ENCODE measurements at places on chromosomes 5 and 9.

DNA sequence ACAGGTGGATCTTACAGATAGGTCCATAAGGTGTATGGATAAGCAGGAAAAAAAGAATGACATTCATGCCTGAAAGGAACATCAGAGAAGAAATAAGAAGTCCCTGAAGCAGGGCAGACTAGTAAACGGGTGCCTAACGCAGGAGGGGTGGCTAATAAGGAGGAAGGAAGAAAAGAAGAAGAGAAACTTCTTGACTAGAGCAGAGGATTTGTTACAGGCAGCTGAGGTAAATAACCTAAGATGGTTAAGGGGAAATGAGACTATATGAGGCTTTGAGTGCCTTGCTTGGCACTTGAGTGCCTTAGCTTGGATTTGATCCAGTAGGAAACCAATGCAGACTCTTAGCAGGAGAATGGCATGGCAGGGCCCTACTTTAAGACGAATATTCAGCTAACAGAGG, 313.5 kb upstream of the PDE4D start:
- DNase-seq: no peak

GRCh38 chr9:4555236-4555635, 65.0 kb downstream of the SLC1A1 start:
- no peak for DNase-seq

GRCh38 chr5:150411245-150411979, 1.3 kb downstream of the CD74 start:
- DNase-seq: peak; percentile 29

DNA sequence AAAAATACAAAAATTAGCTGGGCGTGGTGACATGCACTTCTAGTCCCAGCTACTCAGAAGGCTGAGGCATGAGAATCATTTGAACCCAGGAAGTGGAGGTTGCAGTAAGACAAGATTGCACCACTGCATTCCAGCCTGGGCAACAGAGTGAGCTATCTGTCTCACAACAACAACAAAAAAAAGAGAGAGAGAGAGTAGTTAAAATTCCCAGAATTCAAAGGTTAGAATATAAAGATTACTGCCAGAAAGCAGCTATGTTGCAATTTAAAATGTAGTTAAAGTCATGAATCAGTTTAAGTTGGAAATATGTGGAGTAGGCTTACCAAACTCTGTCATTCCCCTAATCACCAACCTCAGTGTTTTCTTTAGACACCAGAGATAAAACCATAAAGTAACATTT, 58.7 kb upstream of the SUSD1 start:
- DNase-seq: no peak

DNA sequence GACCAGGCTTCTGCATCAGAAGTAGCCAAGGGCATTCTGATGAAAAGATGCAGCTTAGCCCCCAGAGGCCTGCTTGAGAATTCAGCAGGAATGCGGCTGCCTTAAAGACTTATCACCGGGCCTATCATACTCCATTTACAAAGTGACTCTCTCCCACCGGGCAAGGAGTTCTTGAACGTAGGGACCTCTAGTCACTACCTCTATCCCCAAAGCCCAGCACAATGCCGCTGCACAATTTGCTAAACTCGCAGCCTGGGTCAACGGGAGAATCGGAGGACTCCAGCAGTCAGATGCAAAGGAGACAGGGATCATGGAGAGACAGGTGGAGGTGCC, 661 bp downstream of the PDCL start:
- DNase-seq: no peak

- DNase-seq: no peak
These were observed 7.0 kb downstream of the NOTCH1 start for GRCh38 chr9:136538599-136539426.

DNA sequence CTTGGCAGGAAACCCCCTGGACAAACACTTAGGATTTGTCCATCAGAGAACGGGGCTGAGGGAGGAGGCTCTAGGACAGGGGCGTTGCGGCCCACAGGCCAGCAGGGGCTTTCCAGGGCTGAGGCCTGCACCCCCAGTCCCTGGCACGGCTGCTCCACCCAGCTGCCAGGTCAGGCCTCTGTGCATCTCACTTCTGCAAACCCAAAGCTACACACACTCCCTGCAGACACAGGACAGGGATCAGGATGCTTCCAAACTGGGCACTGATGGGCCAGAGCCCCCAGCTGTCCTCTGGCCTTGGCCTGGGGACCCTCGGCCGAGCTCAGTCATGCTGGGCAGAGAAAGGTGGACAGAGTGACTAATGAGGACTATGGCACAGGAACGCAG, 106.2 kb upstream of the SARDH start:
- DNase-seq: no peak

GRCh38 chr9:101028346-101029314, at the start of gene PLPPR1:
PLPPR1 (plus strand) TSS chr9:101028727.
- no peak for DNase-seq

- DNase-seq: no peak
These were observed 106.8 kb downstream of the DMRT2 start for GRCh38 chr9:1156794-1157550.

DNA sequence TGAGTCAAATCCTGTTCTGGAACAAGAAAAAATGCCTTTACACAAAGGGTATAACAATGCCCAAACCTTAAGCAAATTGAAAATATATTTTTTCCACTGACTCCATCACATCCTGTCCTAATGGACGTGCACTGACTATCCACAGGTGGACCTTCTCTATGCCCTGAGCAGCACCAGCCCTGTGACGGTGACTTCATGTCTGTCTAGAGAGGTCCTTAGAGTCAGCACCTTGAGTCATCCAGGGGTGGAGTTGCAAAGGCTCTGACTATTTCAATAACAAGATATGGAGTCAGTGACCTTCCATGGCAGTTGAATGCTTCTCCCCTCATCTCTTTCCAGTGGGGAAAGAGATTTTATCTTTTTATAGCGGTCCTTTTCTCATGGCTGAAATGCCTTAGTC, 78.0 kb downstream of the YIPF5 start:
- no peak for DNase-seq

DNA sequence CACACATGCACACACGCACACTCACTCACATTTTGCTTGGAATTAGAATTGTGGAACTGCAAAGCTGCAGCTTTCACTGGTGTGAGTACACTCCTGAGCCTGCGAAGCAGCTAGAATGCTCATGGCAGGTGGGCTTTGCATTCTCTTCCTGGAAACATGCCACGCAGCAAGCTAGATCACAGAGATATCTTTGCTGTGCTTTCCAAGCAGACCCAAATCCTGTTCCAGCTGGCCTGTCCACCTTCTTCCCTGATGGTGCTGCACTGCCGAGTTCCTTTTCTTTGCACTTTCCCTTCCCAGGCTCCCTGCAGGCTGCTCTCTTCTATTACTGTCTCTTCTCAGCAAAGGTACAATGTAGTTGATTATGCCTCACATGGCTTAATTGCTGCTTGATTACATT, 92.7 kb upstream of the CKMT2 start:
- DNase-seq: no peak

- DNase-seq: no peak
These were observed 213.9 kb upstream of the TBCA start for GRCh38 chr5:77990020-77990419.

DNA sequence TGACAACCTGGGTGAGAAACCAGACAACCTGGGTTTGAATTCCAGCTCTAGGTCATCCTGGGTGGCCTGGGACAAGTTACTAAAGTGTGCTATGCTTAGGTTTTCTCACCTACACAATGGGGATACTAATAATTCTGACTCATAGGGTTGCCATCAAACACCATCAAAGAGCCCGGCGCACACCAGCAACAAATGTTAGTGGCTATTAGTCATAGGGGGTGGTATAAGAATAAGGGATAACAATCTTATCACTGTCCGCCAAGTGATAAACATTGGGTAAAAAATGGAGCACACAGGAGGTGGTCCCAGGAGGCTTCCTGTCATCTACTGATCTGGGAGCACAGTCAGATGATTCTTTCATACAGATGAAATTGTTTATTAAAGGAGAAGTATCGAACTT, 61.4 kb upstream of the AFAP1L1 start:
- DNase-seq: no peak

DNA sequence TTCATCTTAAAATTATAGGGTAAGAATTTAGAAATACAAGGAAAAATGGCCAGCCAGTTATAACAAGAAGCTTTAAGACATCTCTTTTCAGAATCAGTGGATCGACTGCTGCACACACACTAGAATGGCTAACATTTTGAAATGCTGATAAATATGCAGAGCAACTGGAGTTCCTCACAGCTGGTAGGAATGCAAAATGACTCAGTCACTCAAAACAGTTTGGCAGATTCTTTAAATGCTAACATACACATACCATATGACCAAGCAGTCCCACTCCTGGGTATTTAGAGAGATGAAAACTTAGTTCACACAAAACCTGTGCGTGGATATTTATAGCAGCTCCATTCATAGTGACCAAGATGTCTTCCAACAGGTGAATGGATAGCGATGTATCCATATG, 23.2 kb upstream of the PSAT1 start:
- DNase-seq: no peak

GRCh38 chr5:89128092-89128491, 245.1 kb upstream of the MEF2C start:
- DNase-seq: no peak

DNA sequence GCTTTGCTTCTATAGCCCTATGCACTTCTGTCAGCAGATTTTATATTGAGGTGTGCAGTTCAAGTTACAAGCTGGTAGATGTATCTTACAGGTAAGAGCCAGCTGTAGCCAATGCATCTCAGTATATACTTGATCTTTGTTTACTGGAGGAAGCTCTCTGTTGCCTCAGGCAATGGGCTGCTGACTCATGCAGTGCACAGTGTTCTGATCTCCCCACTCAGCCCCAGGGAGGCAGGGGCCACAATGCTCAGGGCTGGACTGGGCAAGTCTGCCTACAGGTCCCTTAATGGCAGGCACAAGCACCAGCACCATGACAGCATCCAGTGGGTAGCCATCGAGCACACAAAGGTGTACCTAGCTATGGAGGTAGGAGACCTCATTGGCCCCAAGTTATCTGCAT, 178.8 kb upstream of the CDH10 start:
- DNase-seq: no peak

DNA sequence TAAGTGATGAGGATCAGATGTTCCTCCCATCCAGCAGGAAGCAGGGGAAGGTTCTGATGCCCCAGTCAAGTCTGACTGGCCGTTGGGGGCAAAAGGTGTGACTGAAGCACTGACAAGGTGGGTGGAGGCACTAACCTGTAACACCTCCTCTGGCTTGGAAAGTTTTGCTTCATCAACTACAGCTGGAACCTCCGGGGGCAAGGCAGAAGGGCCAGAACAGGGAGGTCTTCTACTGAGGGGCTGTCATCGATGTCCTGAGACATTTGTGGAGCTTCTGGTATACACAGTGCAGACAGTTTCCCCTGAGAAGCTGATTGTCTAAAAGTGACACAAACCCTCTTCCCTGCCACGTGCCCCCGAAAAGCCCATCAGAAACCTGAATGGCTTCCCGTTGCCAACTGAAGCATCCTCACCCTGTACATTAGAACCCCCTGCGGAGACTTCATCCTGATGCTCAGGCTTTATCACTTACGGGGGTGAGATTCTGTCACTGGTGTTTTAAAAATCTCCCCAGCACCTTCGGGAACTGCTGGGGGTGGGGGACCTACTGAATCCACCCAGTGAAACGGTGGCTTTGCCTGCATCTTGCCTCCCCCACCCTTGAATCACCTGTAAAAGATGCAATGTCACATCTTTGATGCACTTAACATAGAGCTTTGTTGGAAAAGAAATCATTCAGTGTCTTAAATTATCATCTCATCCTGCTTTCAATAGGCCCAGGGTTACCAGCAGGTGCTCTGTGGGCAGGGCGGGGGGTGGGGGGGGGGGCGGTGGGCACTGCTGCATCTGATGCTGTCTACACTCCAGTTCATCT, 24.6 kb downstream of the TRAF1 start:
- no peak for DNase-seq

DNA sequence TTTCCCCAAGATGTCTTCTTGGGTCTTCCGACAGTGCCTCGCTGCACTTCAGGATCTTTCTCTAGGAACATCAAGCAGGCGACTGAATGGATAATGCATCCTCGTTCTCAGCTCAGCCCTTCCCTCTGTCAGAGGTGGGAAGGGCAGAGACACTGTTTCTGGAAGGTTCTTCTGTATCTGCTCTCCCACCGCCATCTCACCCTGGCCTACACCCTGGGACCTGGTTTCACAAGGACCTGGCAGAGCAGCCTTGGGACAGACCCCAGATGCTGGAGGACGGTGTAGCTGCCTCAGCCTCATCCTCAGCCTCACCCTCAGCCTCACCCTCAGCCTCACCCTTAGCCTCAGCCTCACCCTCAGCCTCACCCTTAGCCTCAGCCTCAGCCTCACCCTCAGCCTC, 18.5 kb downstream of the MRPL36 start:
- DNase-seq: no peak

All from thoracic aorta (tissue), 2 donors.